ENCODE measurements at places on chromosomes 13 and 19.
A peak's percentile ranks its signal among the peaks of the same experiment; 100 is the strongest.

DNA sequence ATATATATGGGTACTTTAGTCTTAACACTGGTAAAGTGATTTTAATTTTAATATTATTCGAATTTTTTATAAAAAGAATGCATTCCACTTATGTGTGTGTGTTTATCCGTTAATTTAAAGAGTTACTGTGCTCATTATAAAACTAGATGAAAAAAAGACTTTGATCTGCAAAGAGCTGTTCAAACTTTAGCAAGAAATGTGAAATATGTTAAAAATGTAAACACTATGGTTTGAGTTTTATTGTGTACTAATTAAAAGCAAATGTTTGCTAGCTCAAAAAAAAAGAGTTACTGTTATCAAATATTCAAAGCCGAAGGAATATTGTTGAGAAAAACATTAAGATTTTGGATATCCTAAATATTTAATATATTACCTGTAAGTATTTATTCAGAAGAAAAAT lies 34.5 kb downstream of the UFM1 start:
- DNase-seq = peak; percentile 30

- DNase-seq = peak; percentile 8
Measured at GRCh38 chr19:29622166-29623070, 16.3 kb downstream of the POP4 start.

DNA sequence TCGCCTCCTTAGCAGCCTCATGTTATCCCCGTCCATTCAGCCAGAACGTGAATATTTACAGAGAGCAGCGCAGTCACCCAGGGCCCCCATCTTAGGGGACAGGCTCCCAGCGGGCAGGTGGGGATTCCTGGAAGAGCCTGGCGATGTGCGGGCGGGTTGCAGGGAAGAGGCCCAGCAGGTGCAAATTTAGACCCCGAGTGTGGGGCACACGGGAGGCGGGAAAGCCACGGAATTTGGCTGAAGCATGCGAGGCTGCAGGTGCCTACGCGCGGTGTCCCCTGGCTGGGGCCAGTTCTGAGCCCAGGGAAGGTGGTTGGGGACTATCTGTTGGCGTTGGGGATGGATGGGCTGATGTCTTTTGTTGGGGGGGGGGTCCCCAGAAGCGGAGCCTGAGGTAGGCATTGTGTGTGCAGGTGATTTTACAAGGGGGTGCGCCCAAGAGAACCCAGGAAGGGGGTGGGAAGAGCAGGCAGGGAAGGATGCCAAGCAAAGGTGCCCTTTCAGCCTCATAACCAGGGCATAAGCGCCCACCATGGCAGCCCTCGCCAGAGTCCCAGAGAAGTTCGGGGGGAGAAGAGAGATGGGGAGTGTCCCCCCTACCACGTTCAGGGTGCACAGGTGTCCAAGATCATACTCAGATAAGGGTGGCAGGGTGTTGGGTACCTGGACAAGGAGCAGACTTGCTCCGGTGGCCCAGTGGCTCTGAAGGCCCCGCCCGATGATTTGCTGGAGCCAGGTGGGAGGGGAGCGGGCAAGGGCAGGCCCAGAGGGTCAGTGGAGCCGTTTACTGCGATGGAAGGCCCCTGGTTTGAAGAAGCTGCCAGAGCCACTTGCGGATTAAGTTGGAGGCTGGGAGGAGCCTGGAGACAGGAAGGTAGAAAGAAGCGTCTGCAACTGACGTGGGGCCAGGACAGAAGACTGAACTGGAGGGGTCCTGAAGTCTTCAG lies 1.2 kb downstream of the TPGS1 start:
- DNase-seq = no peak

GRCh38 chr13:107124730-107125129 lies 556.8 kb upstream of the ARGLU1 start:
- DNase-seq = no peak

- no peak for DNase-seq
Measured at GRCh38 chr19:2097203-2097885, 629 bp downstream of the IZUMO4 start.

GRCh38 chr13:49021953-49022352 lies 46.2 kb downstream of the FNDC3A start:
- DNase-seq = no peak

- no peak for DNase-seq
Measured at GRCh38 chr19:6087074-6087571, 23.2 kb downstream of the RFX2 start.

- DNase-seq = no peak
Measured at GRCh38 chr13:28495538-28496187, 735 bp upstream of the FLT1 start.

GRCh38 chr13:33931397-33932311 lies 113.7 kb downstream of the RFC3 start:
- peak; percentile 71 for DNase-seq

GRCh38 chr19:1069009-1069779 lies 2.2 kb downstream of the ARHGAP45 start:
- DNase-seq = no peak

GRCh38 chr13:39417131-39417530 lies 185.9 kb downstream of the LHFPL6 start:
- peak; percentile 16 for DNase-seq

- no peak for DNase-seq
Measured at GRCh38 chr19:37790244-37790925, 11.0 kb upstream of the ZNF573 start.

DNA sequence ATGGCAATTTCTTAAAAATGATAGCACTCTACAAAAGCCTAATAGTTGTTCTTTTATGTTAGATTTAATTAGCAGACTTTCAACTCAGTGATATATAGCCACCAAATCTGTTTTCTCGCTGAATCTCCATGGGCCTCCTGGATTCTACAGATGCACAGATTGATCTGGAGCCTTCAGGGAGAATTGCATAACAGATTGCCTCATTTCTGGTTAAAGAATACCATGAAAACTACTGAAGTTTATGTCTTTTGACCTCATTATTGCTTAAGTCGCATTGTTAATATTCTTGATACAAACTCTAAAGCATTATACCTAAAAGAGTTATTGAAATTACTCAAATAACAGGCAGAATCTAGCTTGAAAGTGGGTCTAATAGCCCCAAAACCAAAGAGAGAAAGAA lies 53.7 kb upstream of the PRR20A start:
- no peak for DNase-seq

DNA sequence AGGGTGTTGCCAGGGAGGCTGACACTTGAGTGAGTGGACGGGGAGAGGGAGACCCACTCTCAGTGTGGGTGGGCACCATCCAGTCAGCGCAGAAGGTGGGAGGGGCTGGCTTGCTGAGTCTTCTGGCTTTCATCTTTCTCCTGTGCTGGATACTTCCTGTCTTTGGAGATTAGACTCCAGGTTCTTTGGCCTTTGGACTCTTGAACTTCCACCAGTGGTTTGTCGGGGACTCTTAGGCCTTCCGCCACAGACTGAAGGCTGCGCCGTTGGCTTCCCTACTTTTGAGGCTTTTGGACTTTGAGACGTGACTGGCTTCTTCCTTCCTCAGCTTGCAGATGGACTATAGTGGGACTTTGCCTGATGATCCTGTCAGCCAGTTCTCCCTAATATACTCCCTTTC lies 4.3 kb upstream of the LENG8 start:
- no peak for DNase-seq

- DNase-seq = no peak
Measured at GRCh38 chr13:51772781-51773180, 31.2 kb downstream of the DHRS12 start.

GRCh38 chr19:58569191-58569942 lies 3.8 kb downstream of the MZF1 start:
- DNase-seq = no peak

GRCh38 chr19:11586331-11586730 lies 8.9 kb upstream of the ACP5 start:
- no peak for DNase-seq
